ENCODE measurements at places on chromosomes 3 and 15.

DNA sequence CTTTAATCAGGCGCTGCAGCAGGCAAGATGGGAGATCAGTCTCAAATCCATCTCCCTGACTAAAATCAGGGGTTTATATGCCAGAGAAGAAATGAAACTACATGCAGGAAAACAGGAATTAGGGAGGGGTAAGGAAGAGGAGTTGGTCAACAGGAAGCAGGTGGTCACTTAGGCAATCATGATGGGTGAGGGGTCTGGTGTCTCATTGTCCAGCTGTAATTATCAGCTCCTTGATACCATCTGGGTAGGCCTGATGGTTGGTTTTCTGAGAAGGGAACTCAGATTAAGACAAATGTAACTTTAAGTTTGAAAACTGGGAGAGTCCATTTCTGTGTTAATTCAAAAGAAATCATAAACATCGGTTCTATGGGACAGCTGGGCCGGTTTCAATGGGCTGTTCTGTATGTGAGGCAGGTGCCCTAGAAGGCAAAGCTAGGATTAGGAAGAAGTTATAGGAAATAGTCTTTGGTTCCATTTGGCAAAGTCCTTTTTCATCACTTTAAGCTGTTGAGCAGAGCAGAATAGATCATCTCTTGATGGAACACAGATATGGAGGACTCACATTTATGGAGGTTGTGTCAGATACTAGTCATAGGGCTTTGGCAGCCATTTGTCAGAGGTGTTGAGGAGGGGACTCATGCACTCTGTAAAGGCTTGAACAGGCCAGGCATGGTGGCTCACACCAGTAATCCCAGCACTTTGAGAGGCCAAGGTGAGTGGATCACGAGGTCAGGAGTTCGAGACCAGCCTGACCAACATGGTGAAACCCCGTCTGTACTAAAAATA lies 149.4 kb downstream of the VGLL4 start:
- no peak for DNase-seq

GRCh38 chr15:49137861-49138260 lies 17.5 kb downstream of the COPS2 start:
- DNase-seq, result no peak

- DNase-seq, result no peak
Measured at GRCh38 chr15:27475395-27475794, 504.4 kb downstream of the GABRG3 start.

- DNase-seq, result no peak
Measured at GRCh38 chr3:10193692-10194327, 29.1 kb downstream of the IRAK2 start.

- no peak for DNase-seq
Measured at GRCh38 chr15:85473455-85473854, 93.1 kb downstream of the AKAP13 start.

GRCh38 chr3:130085881-130086280 lies 4.2 kb downstream of the ALG1L2 start:
- no peak for DNase-seq

Data from stimulated activated CD4-positive, alpha-beta T cell treated with anti-CD3 and anti-CD28 coated beads, Interleukin-12 subunit alpha, Interleukin-12 subunit beta, amount 100 ng/mL, for 48 hours (primary cell).